ENCODE measurements at places on chromosomes 6 and 20. TPM values are rescaled to one million over a fixed set of nuclear protein-coding genes. Genes with fewer than 3 reads are reported as not detected.

FAM217A gene
- total RNA-seq: not detected

DNA sequence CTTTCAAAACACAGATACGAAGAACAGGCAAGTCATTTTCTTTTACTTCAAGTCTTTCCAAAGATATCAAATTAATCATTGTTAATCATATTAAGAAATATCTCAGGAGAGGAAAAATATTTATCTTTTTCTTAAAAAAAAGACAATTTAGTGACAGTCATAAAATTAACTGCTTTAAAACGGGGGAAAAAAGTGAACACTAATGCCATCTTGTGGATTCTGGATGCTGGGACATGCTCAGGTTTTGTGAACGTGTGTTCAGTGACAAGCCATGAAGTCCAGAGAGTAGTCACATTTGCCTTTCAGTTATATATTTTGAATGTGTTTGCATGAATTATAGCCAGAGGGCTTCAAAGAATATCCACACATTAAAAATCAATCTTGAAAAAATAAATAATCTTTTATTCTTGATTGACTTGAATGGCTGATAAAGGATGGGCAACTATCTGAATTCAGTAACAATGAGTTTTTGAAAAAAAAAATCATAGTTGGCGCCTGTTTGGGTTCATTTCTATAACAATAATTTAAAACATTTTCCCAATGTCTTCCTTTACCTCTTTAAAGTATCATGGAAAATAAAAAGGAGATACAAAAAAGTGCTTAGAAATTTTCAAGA lies 74.7 kb upstream of the NOX3 start:
- DNase-seq: peak; percentile 32

GRCh38 chr6:31588871-31589650 lies 3.0 kb downstream of the LST1 start:
- DNase-seq: no peak

DNA sequence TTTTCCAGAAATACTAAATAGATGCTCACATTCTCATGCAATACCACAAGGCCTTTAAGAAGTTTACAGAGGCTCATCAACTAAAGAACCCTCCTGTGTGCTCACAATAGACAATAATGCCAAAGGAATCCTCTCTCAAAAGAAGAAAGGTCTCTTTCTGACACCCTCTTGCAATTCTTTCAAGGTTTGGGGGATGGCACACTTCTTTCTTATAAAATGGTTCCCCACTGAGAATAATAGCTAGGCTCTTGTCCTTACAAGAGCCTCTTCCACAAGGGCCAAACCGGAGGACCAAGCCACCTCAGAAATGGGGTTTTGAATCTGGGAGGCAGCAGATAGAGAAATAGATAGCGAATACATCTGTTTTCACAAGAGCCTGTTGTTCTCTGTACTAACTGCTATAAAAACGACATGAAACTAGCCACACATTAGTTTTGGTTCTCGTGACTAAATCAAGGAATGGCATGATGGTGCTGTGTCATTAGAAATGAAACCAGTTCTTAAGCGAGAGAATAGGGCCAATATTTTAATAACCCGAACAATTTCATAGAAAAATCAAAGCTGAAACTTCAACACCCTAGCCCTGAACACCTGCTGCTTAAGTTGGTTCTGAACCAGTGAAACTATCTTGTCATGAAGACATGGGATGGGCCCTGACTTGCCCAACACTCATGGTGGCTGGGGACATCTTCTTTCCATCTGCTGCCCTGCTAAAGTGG lies 81.1 kb downstream of the PRDM1 start:
- DNase-seq: no peak
